ENCODE measurements at places on chromosomes 11 and 22. TPM values are rescaled to one million over a fixed set of nuclear protein-coding genes. Genes with fewer than 3 reads are reported as not detected.

DNA sequence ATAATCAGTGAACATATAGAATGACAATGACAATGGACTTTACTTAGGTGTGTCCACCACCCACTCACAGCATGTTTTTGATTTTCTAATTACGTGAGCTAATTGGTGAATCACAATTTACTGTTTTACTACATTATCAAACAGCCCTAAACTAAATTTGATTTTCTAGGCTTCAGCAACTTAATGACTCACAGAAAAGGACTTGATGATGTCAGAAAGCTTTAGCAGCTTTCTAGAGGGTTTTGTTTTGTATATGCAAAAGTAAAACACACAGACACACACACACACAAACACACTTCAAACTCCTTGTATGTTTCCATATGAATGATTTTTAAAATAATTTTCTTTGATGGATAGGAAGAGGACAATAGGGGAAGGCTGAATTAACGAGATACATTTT, 878.6 kb upstream of the CCDC90B start:
- H3K27ac ChIP-seq, result no peak overlapping the region
- H3K27me3 ChIP-seq, result no peaks in the 10 kb centered on the region
- no peaks in the 10 kb centered on the region for H3K36me3 ChIP-seq
- no peak overlapping the region for H3K4me3 ChIP-seq
- no peaks in the 10 kb centered on the region for H3K4me1 ChIP-seq

- H3K4me1 ChIP-seq, result peaks cover 12% of the 10 kb centered on the region
- H3K36me3 ChIP-seq, result no peaks in the 10 kb centered on the region
- no peak overlapping the region for H3K27ac ChIP-seq
Measured at GRCh38 chr11:130801333-130802122, 114.8 kb downstream of the SNX19 start.

CDON gene
- 3.8 TPM for total RNA-seq

VPS26B gene
- 51.1 TPM for total RNA-seq

RFPL1 gene
- not detected for total RNA-seq

AKIP1 gene
- total RNA-seq, result 27.8 TPM

GRCh38 chr11:67582011-67582410, 1.6 kb upstream of the GSTP1 start:
- no peak overlapping the region for H3K4me3 ChIP-seq
- H3K36me3 ChIP-seq, result peaks cover 17% of the 10 kb centered on the region
- H3K27ac ChIP-seq, result no peak overlapping the region
- DNase-seq, result no peak

- H3K4me3 ChIP-seq, result no peak overlapping the region
- no peak for DNase-seq
- no peaks in the 10 kb centered on the region for H3K27me3 ChIP-seq
- H3K4me1 ChIP-seq, result no peaks in the 10 kb centered on the region
- no peak overlapping the region for H3K27ac ChIP-seq
- H3K36me3 ChIP-seq, result no peaks in the 10 kb centered on the region
Measured at GRCh38 chr11:109512680-109513079, 90.7 kb downstream of the C11orf87 start.

GSTT2B gene
- total RNA-seq, result 13.1 TPM

C1QTNF4 gene
- total RNA-seq, result not detected

ISX gene
- total RNA-seq, result not detected

DNA sequence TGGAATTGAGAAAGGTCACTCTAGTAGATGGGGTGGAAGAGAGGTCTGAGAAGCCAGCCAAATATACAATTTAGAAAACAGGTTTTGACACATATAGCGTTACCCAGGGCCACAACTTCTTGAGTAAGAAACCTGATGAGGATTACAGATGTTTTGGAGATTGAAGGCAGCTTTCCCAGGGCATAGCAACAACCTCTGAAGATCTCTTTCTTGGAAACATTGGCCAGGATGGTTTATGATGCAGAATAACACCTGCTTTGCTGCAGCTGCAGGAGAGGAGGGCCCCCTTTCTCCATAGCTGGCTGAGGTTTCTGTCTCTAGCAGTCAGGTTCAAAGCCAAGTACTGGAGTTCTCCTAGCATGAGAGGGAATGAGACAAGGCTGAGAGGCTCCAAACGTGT, 75.1 kb upstream of the NUP50 start:
- H3K36me3 ChIP-seq, result no peaks in the 10 kb centered on the region
- peaks cover 5% of the 10 kb centered on the region for H3K4me1 ChIP-seq
- H3K4me3 ChIP-seq, result no peak overlapping the region
- no peak overlapping the region for H3K27ac ChIP-seq
- DNase-seq, result no peak
- peaks cover 32% of the 10 kb centered on the region for H3K27me3 ChIP-seq

DNA sequence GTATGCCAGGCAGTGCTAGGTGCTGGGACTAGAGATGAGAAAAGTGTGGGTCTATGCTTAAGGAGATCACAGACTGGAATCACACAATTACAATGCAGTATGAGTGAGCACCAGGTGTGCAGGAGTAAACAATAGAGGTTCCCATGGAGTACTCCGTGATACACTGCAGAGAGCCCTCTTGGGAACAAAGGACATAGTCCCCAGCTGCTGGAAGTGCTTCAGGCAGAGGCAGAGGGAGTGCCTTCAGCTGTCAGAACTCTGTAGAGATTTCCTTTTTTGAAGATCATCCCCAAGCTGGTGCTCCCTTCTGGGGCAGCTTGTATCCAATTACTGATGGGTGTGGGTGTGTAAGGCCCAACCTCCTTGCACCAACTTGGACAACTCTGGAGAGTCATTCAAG, 143.5 kb upstream of the PLET1 start:
- DNase-seq, result no peak
- no peak overlapping the region for H3K27ac ChIP-seq
- H3K36me3 ChIP-seq, result no peaks in the 10 kb centered on the region

- no peak overlapping the region for H3K27ac ChIP-seq
- no peak overlapping the region for H3K4me3 ChIP-seq
- peaks cover 2% of the 10 kb centered on the region for H3K4me1 ChIP-seq
- peak; percentile 33 for DNase-seq
- no peaks in the 10 kb centered on the region for H3K27me3 ChIP-seq
Measured at GRCh38 chr11:92295175-92296137, 70.8 kb downstream of the FAT3 start.

DNA sequence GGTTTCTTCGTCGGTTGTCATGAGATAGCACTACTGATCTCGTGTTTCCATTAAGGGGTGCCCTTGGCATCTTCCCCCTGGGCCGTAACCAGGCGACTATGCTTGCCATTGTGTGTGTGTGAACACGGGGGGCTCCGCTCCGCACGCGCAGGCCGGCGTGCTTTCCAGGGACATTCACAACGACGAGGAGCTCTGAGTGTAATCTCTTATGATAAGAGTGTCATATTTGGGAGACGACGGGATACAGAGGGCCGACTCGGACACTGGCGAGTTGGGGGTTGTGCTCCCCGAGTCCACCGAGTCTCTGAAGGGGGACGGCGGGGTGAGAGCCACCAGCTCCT, 170.9 kb upstream of the CTSC start:
- H3K27ac ChIP-seq, result no peak overlapping the region
- peaks cover 1% of the 10 kb centered on the region for H3K4me1 ChIP-seq
- H3K27me3 ChIP-seq, result peaks cover 3% of the 10 kb centered on the region
- H3K36me3 ChIP-seq, result no peaks in the 10 kb centered on the region
- no peak overlapping the region for H3K4me3 ChIP-seq

UPK2 gene
- total RNA-seq, result not detected

MMP1 gene
- 245 TPM for total RNA-seq

DNA sequence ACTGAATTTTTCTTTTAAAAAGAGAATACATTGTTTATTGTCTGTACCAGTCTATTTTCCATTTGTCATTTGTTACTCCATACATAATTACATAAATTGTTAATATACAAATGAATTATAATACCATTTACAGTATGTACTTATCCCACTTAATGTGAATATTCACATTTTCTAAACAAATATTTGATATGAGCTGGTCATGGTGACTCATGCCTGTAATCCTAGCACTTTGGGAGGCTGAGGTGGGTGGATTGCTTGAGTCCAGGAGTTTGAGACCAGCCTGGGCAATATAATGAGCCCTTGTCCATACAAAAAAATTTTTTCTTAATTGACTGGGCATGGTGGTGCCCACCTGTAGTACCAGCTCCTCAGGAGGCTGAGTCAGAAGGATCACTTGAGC, 6.8 kb downstream of the SC5D start:
- no peak overlapping the region for H3K27ac ChIP-seq
- H3K27me3 ChIP-seq, result no peaks in the 10 kb centered on the region
- DNase-seq, result peak; percentile 19
- peaks cover 2% of the 10 kb centered on the region for H3K36me3 ChIP-seq

DNA sequence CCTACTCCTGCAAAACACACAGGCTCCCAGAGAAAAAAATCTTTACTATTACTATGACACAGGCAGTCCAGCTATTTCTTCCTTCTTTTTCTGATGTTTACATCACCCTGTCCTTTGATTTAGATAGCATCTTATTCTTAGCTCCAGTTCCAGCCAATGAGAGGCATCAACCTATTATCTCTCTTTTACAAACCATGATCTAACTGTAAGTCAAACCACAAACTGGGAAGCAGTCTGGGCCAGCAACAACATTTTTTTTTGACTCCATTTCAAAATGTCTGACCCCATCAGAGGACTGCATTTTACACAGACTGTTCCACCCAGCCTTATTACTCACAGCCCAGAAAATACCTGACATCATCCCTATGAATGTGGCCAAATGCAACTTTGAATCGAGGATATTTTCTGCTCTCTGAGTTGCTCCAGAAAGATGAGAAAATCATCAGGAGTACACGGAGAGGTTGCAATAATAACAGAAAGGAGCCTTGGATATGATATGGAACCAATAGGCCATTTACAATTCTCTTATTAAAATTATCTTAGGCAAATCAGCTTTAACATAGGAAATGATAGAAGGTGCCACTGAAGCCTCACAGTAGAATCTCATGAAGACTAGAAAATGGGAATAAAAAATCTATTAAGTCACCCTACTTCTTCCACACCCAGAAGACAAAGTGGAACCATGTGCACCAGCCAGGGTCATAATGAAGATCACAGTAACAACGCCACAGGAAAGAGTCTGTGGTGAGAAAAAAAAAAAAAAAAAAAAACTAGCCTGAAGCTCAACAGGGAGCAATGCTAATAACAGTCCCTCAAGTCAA, 21.2 kb downstream of the TBRG1 start:
- H3K27ac ChIP-seq, result peak overlapping the region; percentile 27
- H3K4me3 ChIP-seq, result no peak overlapping the region
- H3K27me3 ChIP-seq, result no peaks in the 10 kb centered on the region
- peak; percentile 97 for DNase-seq
- H3K36me3 ChIP-seq, result 0 out of 2 replicates have a peak, but pooled peaks cover 1% of the 10 kb centered on the region

DNA sequence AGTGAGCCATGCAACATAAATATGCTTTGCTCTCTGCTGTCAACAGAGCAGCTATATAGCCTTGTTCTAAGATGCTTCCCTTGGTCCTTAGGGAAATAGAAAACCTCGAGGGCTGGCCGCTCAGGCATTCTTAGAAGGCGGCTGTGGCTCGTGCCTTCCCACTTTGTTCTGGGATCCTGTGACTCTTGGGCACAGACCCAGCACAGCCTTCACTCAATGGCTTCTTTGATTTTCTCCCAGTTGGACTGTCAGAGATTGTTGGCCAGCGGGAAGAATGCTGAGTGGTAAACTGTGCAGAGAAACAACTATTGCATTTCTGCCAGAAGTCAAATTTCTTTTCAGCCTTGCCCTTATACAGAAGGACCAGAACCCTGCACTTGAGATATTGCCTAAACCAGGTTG, 9.5 kb upstream of the MICAL2 start:
- DNase-seq, result no peak
- H3K27ac ChIP-seq, result no peak overlapping the region
- H3K4me1 ChIP-seq, result peaks cover 8% of the 10 kb centered on the region
- no peaks in the 10 kb centered on the region for H3K27me3 ChIP-seq

FGF4 gene
- total RNA-seq, result not detected

DNA sequence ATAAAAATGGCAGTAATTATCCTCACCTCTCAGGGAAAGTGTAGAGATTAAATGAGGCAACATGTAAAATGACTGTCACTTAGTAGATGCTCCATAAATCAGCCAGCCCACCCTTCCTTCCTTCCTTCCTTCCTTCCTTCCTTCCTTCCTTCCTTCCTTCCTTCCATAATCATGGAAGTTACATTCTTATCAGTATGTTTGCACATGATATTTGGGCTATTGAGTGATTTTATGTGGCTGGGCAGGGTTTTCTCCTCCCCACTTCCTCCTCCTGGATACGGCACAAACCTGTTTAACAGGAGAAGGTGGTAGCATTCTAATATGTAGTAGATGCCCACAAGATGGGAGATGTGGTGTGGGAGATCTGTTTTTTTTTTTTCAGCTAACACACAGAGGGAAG, 11.9 kb downstream of the LYVE1 start:
- H3K4me3 ChIP-seq, result no peak overlapping the region
- H3K27ac ChIP-seq, result no peak overlapping the region
- H3K36me3 ChIP-seq, result no peaks in the 10 kb centered on the region
- H3K27me3 ChIP-seq, result no peaks in the 10 kb centered on the region
- H3K4me1 ChIP-seq, result no peaks in the 10 kb centered on the region
- DNase-seq, result no peak

TSPAN18 gene
- 0.36 TPM for total RNA-seq

DNA sequence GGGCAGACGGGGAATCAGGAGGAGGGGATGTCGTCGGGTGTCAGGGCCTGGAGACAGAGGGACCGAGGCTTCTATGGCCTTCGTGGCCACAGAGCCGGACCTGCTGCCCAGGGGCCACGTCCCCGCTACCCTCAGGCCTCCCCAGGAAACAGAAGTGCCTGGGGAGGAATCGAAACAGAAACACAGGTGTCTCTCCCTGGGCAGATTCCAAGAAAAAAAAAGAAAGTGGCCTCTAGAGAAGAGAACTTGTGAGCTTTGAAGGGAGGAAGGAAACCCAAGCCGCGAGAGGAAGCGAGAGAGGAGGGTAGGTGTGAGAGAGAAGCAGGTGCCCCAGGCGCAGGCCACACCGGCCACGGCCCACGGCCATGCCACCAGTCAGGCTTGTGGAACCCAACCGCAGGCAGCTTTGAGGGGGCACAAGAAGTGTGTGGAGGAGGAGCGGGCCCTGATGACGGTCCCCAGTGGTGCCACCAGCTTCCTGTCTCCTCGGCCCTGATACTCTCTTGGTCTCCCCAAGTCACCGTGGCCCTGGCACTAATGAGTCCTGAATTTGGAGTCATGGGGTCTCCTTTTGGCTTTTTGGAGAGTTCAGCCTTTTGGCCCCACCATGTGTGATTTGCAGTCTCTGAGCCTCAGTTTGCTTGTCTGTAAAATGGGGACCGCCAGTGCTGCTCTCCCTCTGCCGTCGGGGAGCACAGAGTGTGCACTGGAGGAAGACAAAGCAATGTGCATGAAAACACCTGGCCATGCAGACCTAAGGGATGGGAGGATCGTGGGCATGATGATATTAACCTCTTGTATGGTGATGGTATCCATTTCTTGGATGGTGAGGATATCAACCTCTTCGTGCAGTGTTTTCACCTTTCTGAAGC, 25.2 kb downstream of the LIF start:
- no peak overlapping the region for H3K4me3 ChIP-seq
- no peaks in the 10 kb centered on the region for H3K27me3 ChIP-seq
- H3K36me3 ChIP-seq, result no peaks in the 10 kb centered on the region
- no peak overlapping the region for H3K27ac ChIP-seq
- H3K4me1 ChIP-seq, result peaks cover 13% of the 10 kb centered on the region

GRCh38 chr11:69711822-69712801, 8.3 kb upstream of the FGF19 start:
- no peak overlapping the region for H3K27ac ChIP-seq
- no peak overlapping the region for H3K4me3 ChIP-seq
- DNase-seq, result no peak
- H3K27me3 ChIP-seq, result peaks cover 47% of the 10 kb centered on the region

OR8D4 gene
- total RNA-seq, result not detected

Data from IMR-90 (cell line).